GM13977 (cell line): ENCODE measurements at places on chromosomes 5 and 9.

DNA sequence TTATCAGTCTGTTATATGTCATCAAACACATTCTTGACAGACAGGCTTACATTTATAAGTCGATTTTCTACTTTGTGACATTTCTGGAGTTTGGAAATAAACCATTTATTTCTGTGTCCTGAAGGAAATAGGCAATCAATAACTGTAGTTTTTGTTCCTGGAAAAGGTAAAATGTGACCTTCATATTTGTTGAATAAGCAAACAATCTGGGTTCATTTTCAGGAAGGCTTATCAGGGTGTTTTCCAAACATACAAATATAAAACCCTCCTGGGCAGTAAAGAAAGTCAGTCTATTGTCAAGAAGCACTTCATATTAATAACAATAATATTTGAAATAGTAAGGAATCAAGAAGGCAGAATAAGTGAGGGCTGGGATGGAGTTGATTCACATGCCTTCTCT is 195.0 kb downstream of the SNCAIP start:
- no peak for DNase-seq

DNA sequence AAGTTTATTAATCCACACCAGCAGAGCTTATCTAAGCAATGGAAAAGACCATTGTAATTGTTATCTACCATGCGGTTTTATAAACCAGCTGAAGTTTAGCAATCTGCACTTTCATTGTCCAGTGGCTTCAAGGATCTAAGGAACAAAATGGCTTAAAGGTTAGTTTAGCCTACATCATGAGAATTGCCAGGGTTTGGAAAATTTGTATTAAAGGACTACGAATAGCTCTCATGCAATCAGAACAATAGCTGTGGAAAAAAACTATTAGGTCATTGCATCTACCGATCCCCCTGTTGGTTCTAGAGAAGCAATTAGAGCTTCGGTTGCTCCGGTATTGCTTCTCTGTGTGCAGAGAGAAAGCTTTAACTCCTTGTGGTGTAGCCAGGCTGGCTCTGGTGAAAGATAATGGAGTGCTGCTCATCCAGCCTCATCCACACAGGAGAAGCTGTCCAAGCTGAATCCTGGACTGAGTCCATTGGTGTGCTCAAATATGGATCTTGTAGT is 86.3 kb upstream of the SLC12A2 start:
- no peak for DNase-seq

DNA sequence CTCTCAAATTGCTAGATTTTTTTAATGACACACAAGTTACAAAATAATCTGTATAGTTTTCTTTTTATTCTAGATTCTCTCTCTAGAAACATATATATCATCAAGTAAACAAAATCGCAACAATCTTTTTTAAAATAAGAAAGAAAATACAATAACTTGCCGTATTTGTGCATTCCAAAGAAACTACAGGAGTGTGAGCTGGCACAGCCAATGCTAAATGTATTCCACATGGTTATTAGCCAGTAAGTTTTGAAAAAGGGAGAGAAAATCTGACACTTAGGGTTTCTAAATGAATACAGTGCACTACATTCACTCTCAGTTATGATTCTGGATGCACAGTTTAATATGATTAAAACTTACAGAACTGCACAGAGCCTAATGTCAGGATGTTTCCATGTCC is 117.9 kb downstream of the BNC2 start:
- no peak for DNase-seq

DNA sequence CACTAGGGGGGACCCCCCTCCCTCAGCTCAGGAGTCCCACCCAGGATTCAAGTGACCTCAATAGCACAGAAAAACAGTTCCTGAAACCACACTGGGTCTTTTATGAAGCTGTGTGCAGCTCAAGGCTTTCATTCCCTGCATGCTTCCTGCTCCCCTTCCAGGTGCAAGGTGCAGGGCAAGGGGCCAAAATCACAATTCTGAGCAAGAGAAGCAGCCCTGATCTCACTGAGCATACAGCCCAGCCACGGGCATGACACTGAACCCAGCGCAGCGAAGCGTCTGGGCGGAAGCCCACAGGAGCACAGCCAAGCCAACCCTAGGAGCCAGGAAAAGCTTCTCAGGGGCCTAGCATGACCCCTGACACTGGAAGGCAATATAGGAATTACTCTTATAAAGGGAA is 62.9 kb downstream of the IRX2 start:
- DNase-seq, result no peak

DNA sequence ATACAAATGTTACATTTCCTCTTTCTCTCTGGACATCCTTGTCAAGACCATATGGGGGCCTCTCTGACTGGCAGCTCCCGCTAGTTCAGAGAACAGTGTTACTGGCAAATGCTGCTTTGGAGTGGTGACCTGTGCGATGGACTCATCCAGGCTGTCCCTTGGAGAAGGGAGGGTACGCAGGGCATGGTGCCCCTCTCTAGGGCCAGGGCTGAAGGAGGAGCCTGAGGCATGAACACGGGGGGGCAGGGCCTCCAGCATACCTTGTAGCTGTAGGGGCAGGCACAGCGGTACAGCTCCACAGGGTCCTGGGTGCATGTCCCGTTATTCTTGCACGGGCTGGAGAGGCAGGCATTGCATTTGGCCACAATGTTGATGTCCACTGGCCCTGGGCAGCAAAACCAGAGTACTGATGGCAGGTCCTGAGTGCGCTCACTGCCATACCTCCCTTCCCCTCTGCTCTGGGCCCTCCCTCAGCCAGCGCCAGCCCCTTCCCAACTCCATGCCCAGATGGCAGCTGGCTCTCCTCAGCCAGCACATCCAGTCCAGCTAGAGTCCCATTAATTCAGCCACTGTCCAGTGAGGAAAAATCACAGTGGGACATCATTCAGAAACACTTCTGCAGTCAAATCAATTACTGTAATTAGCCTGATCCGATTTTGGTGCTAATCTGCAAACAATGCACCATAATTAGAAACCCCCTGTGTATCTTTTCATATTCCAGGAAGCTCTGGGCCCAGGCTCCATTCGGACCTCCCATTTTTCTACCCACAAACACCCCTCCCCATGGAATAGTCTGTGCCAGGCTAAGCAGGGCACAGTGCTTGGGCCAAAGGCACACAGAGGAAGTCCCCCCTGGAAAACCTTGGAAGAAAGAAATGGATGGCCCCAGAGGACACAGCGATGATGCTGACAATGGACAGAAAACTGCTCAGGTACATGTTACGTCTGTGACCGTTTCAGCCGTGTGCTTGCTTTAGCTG is 128.8 kb upstream of the PANK3 start:
- DNase-seq, result no peak

- no peak for DNase-seq
Observed at GRCh38 chr5:178730940-178731265, 444 bp upstream of the ZNF354A start.

GRCh38 chr5:50547303-50547702 is 106.2 kb upstream of the EMB start:
- peak; percentile 4 for DNase-seq

DNA sequence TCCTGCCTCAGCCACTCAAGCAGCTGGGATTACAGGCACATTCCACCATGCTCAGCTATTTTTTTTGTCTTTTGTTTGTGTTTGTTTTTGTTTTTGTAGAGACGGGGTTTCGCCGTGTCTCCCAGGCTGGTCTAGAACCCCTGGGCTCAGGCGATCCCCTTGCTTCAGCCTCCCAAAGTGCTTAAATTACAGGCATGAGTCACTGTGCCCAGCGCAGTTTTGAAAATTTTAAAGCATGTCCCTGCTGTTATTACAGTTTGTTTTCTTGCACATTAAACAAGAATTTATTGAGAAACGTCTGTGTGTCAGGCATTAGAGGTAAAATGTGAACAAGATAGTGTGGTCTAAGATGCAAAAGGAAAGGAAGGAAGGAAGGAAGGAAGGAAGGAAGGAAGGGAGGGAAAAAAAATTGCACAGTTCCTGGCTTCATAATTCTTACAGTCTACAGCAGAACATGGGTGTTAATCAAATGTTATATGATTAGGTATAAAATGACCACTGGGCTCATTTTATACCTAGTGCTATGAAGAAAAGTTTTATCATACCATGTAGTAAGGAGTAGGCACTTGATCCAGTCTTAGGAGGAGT is 205.4 kb downstream of the SNX18 start:
- no peak for DNase-seq

DNA sequence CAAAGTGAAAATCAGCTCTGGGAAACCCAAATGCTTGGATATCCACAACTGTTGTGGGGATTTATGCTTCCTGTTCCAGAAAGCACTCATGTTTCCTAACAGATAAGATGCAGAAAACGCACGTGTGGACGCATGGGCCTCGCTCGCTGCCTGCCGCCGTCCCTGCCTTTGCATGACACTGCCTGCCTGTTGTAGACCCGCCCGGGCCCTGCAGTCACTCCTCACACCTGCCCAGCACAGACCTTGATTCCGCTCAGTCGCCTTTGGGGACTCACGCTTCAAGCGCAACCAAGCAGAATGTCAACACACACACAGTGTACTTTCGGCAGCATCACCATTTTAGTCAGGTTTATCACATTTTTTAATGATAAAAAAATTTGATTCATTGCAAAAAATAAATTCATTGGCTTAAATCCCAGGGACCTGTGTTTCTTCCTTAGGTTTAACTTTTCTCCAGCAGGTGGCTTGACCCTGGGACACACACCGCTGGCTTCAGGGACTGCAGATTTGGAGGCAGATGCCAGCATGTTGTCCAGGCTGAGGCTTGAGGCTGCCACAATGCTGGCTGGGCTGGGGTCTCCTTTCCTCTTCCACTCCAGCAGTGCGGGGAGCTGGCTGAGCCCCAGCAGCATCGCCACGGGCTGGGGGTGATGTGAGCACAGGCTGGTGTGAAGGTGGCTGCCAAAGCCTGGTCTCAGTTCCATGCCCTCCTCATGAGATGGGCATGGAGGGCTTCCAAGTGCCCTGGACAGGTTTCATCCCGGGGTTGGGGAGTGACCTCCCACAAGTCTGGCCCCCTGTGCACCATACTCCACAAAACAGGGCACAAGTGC is 416.9 kb upstream of the IRX4 start:
- no peak for DNase-seq

DNA sequence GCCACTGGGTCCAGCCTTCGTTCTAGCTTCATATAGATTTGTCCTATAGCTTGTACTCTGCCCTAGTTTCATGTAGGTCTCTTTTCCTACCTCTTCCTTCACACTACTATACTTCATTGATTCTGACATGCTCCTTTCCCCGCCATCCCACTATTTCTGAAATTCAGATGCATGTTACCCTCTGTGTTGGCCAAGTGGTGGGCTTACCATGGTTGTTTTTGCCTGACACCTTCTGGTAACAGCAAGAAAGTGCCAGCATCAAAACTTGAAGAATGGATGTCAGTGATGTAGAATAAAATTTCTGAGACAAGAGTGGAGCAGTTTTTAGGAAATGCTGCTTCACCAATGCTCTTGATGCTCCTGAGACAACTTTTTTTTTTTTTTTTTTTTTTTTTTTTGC is 19.5 kb upstream of the SERINC5 start:
- DNase-seq, result no peak

GRCh38 chr5:151156507-151157420 is 815 bp downstream of the ANXA6 start:
- DNase-seq, result peak; percentile 60

DNA sequence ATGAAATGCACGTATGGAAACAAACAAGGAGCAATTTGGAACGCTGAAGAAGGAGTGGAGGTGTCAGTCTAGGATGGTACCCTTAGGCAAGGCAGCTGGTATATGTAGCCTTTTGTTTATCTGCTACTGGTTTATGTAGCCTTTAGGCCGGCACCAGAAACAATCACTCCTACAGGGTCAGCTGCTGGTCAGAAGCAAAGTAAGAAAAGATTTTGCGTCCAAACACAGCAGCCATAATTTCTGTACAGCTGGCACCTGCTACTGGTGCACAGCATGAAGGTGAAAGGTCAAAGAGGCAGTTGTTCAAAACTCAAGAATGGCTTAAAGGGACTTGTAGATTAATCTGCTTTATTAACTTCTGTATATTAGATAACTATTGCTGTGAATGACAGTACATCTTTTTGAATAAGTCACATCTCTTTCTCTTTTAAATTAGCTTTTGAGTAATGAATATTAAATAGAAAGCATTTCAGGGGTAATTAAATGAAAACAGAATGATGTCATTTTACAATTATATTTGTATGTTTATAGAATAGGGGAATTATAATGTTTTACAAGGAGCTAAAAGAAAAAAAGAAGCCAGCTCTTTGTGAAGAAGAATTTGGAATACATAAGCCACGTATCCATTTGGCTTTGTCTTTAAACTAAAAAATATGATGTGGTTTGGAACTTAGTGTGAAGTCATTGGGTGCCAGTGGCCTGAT is 33.1 kb upstream of the TLX3 start:
- no peak for DNase-seq

GRCh38 chr9:79001012-79001411 is 570.8 kb upstream of the TLE4 start:
- no peak for DNase-seq

- DNase-seq, result no peak
Observed at GRCh38 chr9:37984672-37985611, 81.0 kb upstream of the SLC25A51 start.

DNA sequence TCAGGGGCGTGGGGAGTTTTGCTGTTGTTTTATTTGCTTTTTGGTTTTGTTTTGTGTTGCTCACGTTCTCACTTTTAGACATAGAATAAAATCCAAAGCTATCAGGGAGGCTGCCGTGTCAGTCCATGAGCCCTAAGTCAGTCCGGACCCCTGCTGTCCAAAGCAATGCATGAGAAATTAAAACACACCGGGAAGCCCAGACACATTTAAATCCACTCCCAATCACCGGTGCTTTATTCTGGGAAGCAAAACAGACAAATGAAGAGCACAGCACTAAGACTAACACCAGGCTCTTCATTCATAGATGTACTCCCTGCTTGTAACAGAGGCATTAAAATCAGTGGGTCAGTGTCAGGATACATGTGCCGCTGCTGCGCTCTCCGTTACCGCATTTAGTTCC is 180.9 kb downstream of the IRX2 start:
- DNase-seq, result no peak

DNA sequence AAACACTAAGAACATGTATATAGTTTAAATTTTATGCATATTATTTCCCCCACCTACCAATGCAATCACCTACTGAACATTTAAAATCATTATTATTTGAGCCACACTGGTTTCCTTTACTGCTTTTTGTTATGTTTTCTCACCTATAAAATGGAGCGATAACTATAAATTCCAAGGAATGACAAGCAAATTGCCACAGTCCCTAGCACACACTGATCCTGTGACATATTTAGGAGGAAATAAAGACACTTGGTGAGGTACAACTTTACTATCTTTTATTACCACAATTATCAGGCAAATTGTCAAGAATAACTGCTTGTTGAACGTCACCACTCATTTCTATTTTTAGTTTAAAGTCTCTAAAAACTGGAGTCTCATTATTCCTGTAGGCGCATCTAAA is 1693.6 kb downstream of the EFNA5 start:
- DNase-seq, result no peak

DNA sequence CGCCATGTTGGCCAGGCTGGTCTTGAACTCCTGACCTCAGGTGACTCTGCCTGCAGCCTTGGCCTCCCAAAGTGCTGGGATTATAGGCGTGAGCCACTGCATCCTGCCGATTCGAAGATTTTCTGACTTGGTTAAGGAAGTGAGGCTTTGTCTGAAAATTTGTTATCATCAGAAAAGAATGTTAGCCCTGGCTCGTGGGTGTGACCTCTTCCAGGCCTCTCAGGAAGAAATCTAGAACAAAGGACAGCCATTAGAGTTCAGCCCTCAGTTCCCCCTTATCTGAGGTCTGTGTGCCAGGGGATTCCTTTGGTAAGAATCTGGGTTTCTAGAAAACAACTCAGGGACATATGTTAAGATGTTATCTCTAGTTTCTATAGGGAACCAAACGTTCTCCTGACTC is 6.2 kb downstream of the OR2S2 start:
- no peak for DNase-seq
